ENCODE measurements at places on chromosomes 12 and 14. TPM values are rescaled to one million over a fixed set of nuclear protein-coding genes. Genes with fewer than 3 reads are reported as not detected.

PTPN11 gene
- 89.2 TPM for total RNA-seq

KRR1 gene
- total RNA-seq = 42.3 TPM

CDCA4 gene
- 12.5 TPM for total RNA-seq

CLEC12A gene
- not detected for total RNA-seq

SIX4 gene
- total RNA-seq = 0.31 TPM

TAS2R31 gene
- 46.6 TPM for total RNA-seq

CDK17 gene
- 154 TPM for total RNA-seq

CLEC14A gene
- total RNA-seq = 4.1 TPM

PZP gene
- not detected for total RNA-seq

AQP2 gene
- total RNA-seq = not detected

FGF23 gene
- not detected for total RNA-seq

KLRB1 gene
- not detected for total RNA-seq

C12orf76 gene
- 70.4 TPM for total RNA-seq

TULP3 gene
- total RNA-seq = 17.2 TPM

DBX2 gene
- 1.6 TPM for total RNA-seq

BCL11B gene
- total RNA-seq = 48.5 TPM

MFAP5 gene
- total RNA-seq = not detected

SOS2 gene
- 89.2 TPM for total RNA-seq

SOAT2 gene
- not detected for total RNA-seq

ISM2 gene
- total RNA-seq = not detected

SERPINA9 gene
- total RNA-seq = not detected

SMCO3 gene
- total RNA-seq = not detected

CAPS2 gene
- 14.7 TPM for total RNA-seq

CCDC38 gene
- not detected for total RNA-seq

DDHD1 gene
- total RNA-seq = 98.9 TPM

PLCZ1 gene
- total RNA-seq = not detected

HVCN1 gene
- total RNA-seq = 6.9 TPM

TPPP2 gene
- total RNA-seq = not detected

KRT82 gene
- total RNA-seq = not detected

DUSP6 gene
- total RNA-seq = 30.0 TPM

TAS2R42 gene
- not detected for total RNA-seq
